Tibial nerve (tissue), 4 donors: ENCODE measurements at places on chromosomes 5 and 9.

DNA sequence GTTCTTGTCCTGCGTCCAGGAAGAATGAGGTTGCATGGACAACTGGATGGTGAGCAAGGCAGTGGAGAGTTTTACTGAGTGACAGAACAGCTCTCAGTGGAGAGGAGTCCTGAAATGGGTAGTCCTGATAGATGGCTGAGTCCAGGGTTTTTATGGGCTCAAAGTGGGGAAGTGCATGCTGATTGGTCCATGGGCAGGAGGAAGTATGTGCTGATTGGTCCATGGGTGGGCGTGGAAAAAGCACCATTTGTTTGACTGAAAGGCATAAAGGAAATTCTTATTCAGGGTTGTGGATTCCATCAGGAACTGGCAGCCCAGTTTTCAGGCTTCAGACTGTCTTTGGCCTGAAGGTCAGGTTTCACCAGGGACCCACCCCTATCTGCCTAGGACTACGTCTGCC lies 10.6 kb downstream of the FSD1L start:
- H3K4me3 ChIP-seq: no peak overlapping the region
- no peaks in the 10 kb centered on the region for H3K4me1 ChIP-seq
- no peak for DNase-seq
- H3K27ac ChIP-seq: no peak overlapping the region
- no peaks in the 10 kb centered on the region for H3K27me3 ChIP-seq

DNA sequence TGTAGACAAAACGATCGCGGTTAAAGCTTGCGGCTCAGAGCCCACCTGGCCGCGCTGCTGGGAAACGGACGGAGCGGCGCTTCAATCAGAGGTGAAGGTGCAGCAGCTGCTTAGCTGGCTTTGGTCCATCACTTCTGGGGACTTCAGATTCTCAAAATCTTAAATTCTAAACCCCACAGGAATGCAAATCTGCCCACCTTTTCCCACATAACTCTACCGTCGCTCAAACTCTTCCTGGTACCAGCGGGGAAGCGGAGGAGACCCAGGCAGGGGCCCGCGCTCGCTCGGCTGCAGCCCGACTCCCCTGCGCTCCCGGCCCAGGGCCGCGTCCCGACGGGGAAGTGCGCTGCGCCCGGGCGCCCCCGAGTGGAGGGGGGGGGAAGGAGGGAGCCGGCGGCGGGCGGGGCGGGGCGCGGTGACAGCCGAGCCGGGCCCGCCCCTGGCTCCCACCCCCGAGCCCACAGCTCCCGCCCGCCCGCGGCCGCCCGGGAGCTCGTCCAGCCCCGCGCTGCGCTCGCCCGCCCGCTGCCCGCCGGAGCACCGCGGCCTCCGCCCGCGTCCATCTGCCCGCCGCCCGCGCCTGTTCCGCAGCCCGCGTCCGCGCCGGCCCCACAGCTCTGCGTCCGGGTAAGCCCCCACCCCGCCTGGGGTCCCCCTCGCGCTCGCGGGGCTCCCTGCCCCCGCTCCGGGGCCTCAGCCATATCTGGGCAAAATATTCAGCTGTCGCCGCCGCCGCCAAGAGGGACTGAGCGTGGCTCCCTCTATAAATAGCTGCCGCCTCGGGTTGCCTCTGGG lies at the start of gene TMOD1:
TMOD1 (plus strand) TSS at position 490 of the 795 bp plus-strand sequence. CDS start 22,523 bp downstream, outside the sequence.
- H3K27ac ChIP-seq: peak within 1 kb of the TSS; percentile 94
- no peaks in the 10 kb centered on the region for H3K36me3 ChIP-seq
- H3K4me3 ChIP-seq: peak within 1 kb of the TSS; percentile 83
- DNase-seq: peak; percentile 50
- H3K4me1 ChIP-seq: no peaks in the 10 kb centered on the region
- no peaks in the 10 kb centered on the region for H3K27me3 ChIP-seq

- H3K36me3 ChIP-seq: no peaks in the 10 kb centered on the region
- H3K4me1 ChIP-seq: peaks cover 9% of the 10 kb centered on the region
- H3K27me3 ChIP-seq: no peaks in the 10 kb centered on the region
- no peak overlapping the region for H3K27ac ChIP-seq
- peak; percentile 50 for DNase-seq
These were observed 17.8 kb downstream of the NANS start for GRCh38 chr9:98074115-98074990.

DNA sequence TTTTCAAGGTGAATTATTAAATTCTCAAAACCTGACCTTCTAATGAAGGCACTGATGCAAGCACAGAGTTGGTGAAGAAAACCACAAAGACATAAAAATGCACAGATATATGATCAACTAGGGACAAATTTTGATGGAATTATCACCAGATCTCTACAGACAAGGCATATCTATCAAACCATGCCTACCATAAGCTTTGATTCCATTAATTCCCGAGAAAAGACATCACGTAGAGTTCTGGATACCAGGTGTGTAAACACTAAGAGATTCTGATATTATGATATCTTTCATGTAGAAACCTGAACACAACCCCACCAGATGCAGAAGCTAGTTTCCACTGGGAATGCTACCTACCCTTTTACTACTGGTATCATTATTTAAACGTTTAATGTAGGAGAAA lies 140.6 kb downstream of the SLF1 start:
- H3K27ac ChIP-seq: no peak overlapping the region
- no peak for DNase-seq
- no peaks in the 10 kb centered on the region for H3K36me3 ChIP-seq
- no peaks in the 10 kb centered on the region for H3K27me3 ChIP-seq
- no peak overlapping the region for H3K4me3 ChIP-seq

DNA sequence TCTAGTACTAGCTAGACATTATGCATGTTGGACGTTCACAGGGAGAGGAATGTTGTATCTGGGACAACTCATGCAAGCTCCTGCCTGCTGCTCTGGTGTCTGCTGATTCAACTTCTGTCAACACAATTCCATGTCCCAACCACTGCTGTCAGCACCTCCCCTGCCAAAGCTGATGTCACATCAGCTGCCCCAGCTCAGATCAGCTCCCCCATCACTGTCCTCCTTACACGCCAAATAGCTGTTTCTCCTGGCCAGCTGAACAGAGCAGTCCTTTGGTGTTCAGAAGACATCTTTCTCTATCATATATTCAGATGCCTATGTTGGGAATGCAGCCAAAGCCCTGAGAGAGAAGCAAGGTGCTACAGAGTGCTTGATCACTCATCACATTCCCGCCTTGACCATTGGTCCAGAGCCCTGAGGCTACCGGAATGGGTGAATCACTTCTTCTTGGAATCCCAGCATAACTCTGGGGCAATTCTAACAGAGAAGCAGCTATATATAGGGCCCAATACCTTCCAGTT lies 223.3 kb downstream of the SEC61B start:
- no peaks in the 10 kb centered on the region for H3K4me1 ChIP-seq
- no peak overlapping the region for H3K27ac ChIP-seq
- H3K27me3 ChIP-seq: no peaks in the 10 kb centered on the region
- no peak overlapping the region for H3K4me3 ChIP-seq

- H3K36me3 ChIP-seq: no peaks in the 10 kb centered on the region
- peaks cover 66% of the 10 kb centered on the region for H3K4me1 ChIP-seq
- peak; percentile 30 for DNase-seq
- H3K4me3 ChIP-seq: no peak overlapping the region
- H3K27ac ChIP-seq: peak overlapping the region; percentile 29
- H3K27me3 ChIP-seq: no peaks in the 10 kb centered on the region
These were observed 83.4 kb downstream of the RAPGEF1 start for GRCh38 chr9:131656356-131657036.

DNA sequence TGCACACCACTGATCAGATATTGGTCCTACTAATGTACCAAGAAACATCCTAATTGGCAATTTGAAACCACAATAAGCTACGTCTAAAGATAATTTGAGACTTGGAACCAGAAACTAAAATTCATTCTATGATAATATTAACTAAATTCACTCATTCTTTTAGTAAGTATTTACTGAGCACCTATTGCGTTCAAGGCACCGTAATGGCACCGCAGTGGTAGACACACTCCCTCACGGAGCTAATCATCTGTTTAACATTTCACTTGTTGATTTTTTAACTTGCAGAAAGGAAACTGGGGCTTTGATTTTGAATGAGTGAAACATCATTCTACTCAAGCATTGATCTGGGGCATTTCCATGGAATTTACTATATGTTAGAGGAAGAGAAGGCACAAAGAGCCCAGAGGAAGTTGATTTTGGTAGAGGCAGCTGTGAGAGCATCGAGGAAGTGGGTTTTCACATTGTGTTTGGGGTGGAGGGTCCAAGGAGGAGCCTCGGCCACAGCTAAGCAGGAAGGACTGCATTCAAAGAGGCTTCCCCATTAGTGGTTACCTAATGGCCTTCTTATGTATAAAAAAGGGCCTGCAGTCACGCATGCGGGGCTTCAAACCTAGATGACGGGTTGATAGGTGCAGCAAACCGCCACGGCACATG lies 7.1 kb downstream of the RAPGEF1 start:
- DNase-seq: no peak
- H3K4me1 ChIP-seq: no peaks in the 10 kb centered on the region
- H3K27ac ChIP-seq: peak overlapping the region; percentile 70

- no peaks in the 10 kb centered on the region for H3K27me3 ChIP-seq
- H3K36me3 ChIP-seq: peaks cover 16% of the 10 kb centered on the region
- no peak for DNase-seq
- H3K4me3 ChIP-seq: no peak overlapping the region
These were observed 37.2 kb downstream of the PAPPA start for GRCh38 chr9:116190637-116191396.

- H3K36me3 ChIP-seq: no peaks in the 10 kb centered on the region
- peak overlapping the region; percentile 52 for H3K4me3 ChIP-seq
- H3K27ac ChIP-seq: no peak overlapping the region
- peaks cover 6% of the 10 kb centered on the region for H3K27me3 ChIP-seq
These were observed 118.4 kb upstream of the PRSS3 start for GRCh38 chr9:33676746-33677505.

GRCh38 chr5:108661590-108662219 lies 86.0 kb upstream of the FER start:
- no peak overlapping the region for H3K27ac ChIP-seq
- no peak for DNase-seq
- no peaks in the 10 kb centered on the region for H3K36me3 ChIP-seq
- H3K4me3 ChIP-seq: no peak overlapping the region
- H3K27me3 ChIP-seq: no peaks in the 10 kb centered on the region
- H3K4me1 ChIP-seq: no peaks in the 10 kb centered on the region

DNA sequence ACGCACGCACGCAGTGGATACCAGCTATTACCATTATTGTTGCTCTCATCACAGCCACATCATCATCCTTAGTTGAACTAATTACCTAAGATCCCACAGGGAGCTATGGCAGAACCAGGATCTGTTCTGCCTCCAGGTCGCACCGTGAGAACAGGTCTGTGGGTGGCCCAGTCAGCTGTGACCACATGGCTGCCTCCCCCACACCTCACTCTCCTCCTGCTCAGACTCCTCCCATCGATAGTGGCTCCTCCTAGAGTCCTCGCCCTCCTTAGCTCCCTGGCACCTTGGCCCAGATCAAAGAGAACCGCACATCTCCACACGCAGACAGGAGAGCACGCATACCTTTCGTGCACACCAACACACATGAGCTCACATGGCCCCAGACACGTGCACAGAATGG lies 32.4 kb upstream of the RPL26L1 start:
- H3K4me3 ChIP-seq: no peak overlapping the region
- H3K27me3 ChIP-seq: no peaks in the 10 kb centered on the region
- H3K36me3 ChIP-seq: peaks cover 63% of the 10 kb centered on the region
- no peak overlapping the region for H3K27ac ChIP-seq
- DNase-seq: no peak

GRCh38 chr9:129432297-129433154 lies 188.4 kb downstream of the C9orf50 start:
- H3K4me1 ChIP-seq: peaks cover 6% of the 10 kb centered on the region
- no peak for DNase-seq
- no peak overlapping the region for H3K4me3 ChIP-seq
- H3K36me3 ChIP-seq: no peaks in the 10 kb centered on the region
- H3K27me3 ChIP-seq: no peaks in the 10 kb centered on the region
- no peak overlapping the region for H3K27ac ChIP-seq

GRCh38 chr5:2751592-2752021 lies at the start of gene IRX2:
IRX2 (minus strand) TSS chr5:2751677; CDS start chr5:2751413, 264 bp downstream.
- no peak for DNase-seq
- no peak within 1 kb of the TSS for H3K4me3 ChIP-seq
- H3K36me3 ChIP-seq: no peaks in the 10 kb centered on the region
- H3K4me1 ChIP-seq: peaks cover 11% of the 10 kb centered on the region

GRCh38 chr5:56350597-56351170 lies 117.6 kb upstream of the ANKRD55 start:
- H3K4me1 ChIP-seq: no peaks in the 10 kb centered on the region
- H3K36me3 ChIP-seq: no peaks in the 10 kb centered on the region
- H3K4me3 ChIP-seq: no peak overlapping the region
- DNase-seq: no peak
- H3K27ac ChIP-seq: peak overlapping the region; percentile 1
- no peaks in the 10 kb centered on the region for H3K27me3 ChIP-seq

GRCh38 chr5:172407822-172408221 lies 46.5 kb downstream of the SH3PXD2B start:
- no peaks in the 10 kb centered on the region for H3K36me3 ChIP-seq
- H3K4me1 ChIP-seq: peaks cover 21% of the 10 kb centered on the region
- no peak overlapping the region for H3K4me3 ChIP-seq
- H3K27ac ChIP-seq: peak overlapping the region; percentile 96
- no peak for DNase-seq

GRCh38 chr9:129497005-129497812 lies 123.7 kb downstream of the C9orf50 start:
- H3K27me3 ChIP-seq: no peaks in the 10 kb centered on the region
- peak overlapping the region; percentile 71 for H3K4me3 ChIP-seq
- peaks cover 32% of the 10 kb centered on the region for H3K4me1 ChIP-seq
- no peak for DNase-seq
- H3K27ac ChIP-seq: peak overlapping the region; percentile 96

DNA sequence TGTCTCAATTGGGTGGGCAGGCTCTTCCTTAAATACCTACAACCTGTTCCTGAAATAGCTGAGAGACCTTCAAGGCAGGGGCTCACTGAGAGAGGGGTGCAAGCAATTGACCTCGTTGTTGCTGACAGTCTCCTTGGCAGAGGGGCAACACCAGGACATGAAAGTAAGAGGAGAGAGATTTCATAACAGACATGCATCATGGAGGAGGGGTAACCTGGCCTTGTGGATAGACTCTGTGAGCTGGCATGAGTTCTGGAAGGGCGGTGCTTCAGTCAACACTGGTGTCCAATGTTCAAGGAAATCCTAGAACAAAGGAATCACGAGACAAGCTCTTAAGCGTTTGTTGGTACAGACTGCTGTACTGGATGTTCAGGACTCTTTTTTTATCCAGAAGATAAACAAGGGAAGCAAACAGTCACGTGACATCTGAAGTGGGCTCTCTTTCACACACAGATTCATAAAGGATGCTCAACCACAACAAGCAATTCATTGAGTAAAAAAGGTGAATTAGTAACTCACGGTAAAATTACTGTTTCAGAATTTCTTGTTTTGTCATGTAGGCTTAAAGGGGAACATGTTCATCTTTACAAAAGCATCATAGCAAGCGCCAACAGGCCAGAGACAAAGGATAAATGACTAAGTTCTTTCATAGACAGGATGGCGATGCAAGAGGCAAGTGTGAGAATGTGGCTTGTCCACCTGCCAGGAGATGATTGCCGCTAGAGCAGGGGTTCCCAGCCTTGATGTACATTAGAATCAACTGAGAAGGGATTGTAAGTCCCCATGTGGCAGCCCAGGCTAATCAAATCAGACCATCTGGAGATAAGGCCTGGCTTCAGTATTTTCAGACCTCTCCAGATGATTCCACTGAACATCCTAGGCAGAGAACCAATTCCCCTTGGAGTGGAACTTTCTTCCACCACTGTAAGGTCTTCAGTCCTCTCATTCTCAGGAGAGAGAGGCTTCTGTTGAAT lies 20.7 kb downstream of the ANKRA2 start:
- H3K4me1 ChIP-seq: no peaks in the 10 kb centered on the region
- H3K27ac ChIP-seq: no peak overlapping the region
- H3K36me3 ChIP-seq: no peaks in the 10 kb centered on the region

GRCh38 chr5:149863830-149864229 lies 80.8 kb downstream of the PDE6A start:
- H3K27me3 ChIP-seq: no peaks in the 10 kb centered on the region
- no peaks in the 10 kb centered on the region for H3K36me3 ChIP-seq
- no peak overlapping the region for H3K4me3 ChIP-seq
- no peak for DNase-seq
- H3K4me1 ChIP-seq: no peaks in the 10 kb centered on the region
- no peak overlapping the region for H3K27ac ChIP-seq
